ENCODE measurements at places on chromosomes 4 and X.
A peak's percentile ranks its signal among the peaks of the same experiment; 100 is the strongest.

GRCh38 chrX:150421816-150422215 is 58.7 kb downstream of the MAMLD1 start:
- no peak for DNase-seq

GRCh38 chr4:3041192-3042142 is 32.9 kb downstream of the HTT-AS start:
- no peak for DNase-seq

- DNase-seq, result no peak
Observed at GRCh38 chr4:41977709-41978108, 3.8 kb upstream of the DCAF4L1 start.

GRCh38 chr4:120873554-120873953 is 49.0 kb downstream of the PRDM5 start:
- no peak for DNase-seq

- no peak for DNase-seq
Observed at GRCh38 chrX:123185721-123186120, 1.6 kb downstream of the GRIA3 start.

GRCh38 chr4:73608689-73609594 is 11.3 kb downstream of the RASSF6 start:
- DNase-seq, result no peak

DNA sequence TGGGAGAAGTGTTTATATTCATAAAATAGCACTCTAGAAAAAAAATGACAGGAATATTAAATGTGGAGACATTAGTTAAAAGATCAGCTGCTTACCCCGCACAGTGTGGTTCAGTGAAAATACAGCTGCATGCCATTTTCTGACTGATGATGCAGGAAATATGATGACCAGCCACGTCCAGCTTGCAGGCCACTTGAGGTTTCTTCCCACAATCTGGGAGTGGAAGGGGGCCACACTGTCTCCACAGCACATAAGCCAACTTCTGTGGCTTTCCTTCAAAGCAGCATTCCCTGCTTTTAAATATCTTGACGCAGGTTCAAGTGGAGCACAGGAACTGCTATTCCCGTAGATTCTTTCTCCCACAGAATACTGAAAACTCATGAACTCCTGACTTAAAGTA is 173.4 kb upstream of the GALNT7 start:
- no peak for DNase-seq

DNA sequence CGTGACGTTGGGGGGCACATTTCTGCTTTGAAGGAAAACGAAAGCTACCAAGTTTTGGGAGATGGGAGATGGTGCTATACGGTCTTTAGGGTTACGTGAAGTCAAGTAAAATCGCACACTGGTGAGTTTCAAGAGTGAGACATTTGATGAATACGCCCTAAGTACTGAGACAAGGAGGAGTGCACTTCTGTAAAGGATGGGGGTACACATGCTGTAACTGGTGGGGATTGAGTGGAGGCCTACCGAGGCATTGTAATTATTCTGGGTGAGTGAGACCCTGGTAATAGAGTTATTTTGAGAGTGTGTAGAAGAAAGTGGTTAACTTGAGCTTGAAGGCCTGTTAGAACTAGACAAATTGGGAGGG is 536 bp downstream of the SH3BGRL start:
- DNase-seq, result no peak

- peak; percentile 82 for DNase-seq
Observed at GRCh38 chr4:78645853-78646757, 94.5 kb downstream of the ANXA3 start.

DNA sequence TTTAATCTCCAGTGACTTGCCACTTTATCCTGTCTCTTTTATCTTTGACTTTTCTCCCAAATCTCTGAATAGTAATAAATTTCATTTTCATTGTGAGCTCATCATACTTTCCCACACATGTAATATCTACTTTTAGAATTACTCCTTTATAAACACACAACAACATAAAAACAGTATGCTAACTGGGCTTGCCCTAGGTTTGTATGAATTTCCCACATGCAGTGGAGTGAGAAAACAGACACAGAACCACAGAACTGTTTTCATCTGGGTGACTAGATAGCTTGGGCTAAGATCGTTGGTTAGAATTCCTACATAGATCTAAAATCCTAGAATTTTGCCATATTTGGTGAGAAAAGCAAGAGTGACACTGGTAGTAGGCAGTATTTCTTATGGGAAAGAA is 409.5 kb downstream of the SPRY1 start:
- DNase-seq, result no peak

Measured in SK-N-MC (cell line).